ENCODE measurements at places on chromosomes 12 and 14.
A peak's percentile ranks its signal among the peaks of the same experiment; 100 is the strongest.

DNA sequence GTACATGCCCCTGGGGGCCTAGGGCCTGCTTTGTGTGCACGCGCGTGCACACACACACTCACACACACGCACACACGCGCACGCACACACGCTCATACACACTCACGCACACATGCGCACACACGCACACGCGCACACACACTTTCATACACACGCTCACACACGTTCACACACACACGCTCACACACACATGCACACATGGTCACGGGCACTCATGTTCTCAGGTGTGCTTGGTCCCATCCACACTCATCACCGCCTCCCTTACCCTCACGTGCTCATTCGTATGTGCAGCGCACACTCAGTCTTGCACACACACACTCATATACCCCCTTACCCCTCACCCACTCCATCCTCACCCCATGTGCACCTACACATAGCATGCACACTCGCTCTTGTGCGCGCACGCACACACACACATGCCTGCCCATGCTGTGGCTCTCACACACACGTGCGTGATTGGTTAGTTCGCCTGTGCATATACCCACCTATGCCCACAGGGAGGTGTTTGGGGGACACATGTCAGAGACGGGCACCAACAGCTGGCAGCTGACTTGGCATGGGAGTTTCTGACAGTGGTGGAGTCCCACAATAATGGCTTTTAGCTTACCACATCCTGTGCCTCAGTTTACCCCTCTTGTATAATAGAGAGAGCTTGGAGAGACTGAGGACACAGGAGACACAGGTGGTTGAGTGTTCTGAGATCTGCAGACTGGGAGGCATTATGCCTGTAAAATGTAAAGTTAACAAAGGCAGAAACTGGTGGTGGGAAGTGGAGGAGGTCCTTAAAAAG lies 28.7 kb downstream of the TSPAN9 start:
- DNase-seq, result no peak

- peak; percentile 97 for DNase-seq
Observed at GRCh38 chr14:26841920-26842741, 244.3 kb upstream of the NOVA1 start.

DNA sequence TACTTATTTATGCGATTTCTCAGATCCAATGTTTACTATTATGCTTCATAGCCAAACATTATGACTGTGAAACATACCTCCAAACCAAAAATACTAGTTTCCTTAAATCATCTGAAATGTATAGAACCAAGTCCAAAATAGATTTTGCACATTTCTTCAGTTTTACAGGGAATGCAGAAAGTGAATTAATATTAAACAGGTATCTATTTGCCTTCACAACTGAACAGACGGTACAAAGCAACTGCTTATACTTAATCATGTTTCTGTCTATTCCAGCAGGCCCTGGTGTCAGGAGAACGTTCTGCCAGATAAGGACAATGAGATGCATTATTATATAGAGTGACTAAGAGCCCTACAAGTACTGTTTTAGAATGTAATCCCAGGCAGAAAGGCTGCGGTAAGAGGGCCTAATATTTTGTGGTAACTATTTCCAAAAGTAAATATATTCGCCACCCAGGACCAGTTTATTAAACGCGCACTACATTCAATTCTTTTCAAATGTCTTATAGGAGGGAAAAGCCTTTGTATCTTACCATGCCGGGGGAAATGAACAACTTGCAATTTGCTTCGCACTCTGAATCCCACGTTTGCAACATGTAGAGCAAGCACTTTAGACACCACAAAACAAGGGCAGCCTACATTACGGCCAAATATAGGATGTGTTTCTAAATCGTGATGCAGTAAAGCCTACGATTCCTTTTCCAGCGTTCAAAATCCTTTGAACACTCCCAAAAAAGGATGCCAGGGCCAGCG lies 1.5 kb downstream of the CORO1C start:
- no peak for DNase-seq

- DNase-seq, result no peak
Observed at GRCh38 chr14:41644606-41645005, 37.9 kb downstream of the LRFN5 start.

DNA sequence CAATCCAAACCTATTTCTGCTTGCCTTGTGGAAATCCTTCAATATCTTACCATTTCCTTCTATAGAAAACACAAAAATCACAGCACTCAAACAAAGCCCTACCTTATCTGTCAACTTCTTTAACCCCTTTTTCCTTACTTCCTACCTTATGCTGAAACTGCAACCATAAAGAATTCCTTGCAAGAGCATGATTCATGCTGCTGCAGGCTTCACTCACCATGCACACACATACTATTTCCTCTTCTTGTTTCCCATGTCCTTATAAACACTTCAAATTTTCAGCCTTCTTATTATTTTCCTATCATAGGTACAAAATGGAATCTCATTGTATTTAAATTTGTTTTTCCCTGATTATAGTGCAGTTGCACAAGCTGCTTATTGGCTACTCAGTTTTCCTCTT lies 23.3 kb downstream of the LMNTD1 start:
- no peak for DNase-seq

GRCh38 chr14:89040080-89040459 lies 215.6 kb downstream of the TTC8 start:
- no peak for DNase-seq

- no peak for DNase-seq
Observed at GRCh38 chr12:123965382-123965781, 7.2 kb downstream of the CCDC92 start.
